ENCODE measurements at places on chromosomes 1 and 21.
A peak's percentile ranks its signal among the peaks of the same experiment; 100 is the strongest.

- no peak for DNase-seq
These were observed 57.6 kb downstream of the DNM3 start for GRCh38 chr1:171898941-171899340.

DNA sequence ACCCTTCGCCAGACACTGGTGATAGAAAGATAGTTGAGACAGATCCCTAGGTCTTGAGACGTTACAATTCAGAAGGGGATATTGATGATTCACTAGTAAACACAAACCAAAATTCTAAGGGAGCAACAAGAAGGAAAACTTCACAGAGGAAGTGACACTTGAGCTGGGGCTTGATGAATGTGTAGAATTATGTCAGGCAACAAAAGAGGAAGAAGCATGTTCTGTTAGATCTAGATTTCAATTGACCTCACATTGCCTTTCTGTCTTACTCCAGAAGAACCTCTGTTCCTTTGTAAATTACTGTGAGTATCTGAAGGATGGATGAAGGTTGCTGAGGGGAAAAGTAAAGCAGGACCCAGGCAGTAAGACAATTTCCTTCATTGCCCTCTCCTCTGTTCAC, 328.2 kb downstream of the KCTD3 start:
- no peak for DNase-seq

DNA sequence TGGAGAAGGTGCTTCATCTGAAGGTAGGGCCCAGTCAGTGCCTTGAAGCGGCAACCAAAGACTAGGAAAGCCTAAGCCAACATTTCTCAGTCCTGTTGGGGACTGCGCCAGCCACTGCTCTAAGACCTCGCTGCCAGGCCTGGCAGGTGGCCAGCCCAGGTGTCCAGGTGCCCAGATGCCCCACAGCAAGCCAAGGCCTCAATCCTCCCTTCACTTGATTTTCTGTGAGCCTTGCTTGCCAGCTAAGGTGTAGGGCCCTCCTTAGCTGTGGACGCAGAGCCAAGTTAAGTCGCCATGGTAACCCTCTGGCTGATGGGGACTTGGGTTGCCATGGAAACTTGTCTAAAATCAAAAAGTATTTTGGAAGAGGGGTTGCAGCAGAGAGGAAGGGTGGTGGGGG, 135.0 kb downstream of the NAV1 start:
- no peak for DNase-seq

- no peak for DNase-seq
These were observed 36.7 kb upstream of the MAGI3 start for GRCh38 chr1:113353580-113353979.

DNA sequence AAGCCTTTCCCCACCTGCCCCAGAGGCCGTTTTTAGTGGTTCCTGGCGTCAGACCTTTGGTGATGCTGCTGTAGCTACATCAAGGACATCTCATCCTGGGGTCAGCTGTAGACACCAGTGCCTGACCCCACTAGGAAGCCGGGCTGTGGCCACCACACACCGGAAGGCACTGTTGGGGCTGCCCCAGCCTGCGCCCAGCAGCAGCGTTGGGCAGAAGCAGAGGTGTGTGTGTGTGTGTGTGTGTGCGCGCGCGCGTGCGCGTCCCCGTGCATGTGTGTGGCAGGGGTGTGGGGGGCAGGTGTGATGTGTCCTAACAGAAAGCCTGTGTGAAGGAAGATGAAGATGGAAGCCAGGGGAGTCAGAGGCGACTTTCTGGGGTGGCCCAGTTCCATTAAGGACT, 62.0 kb upstream of the COL6A1 start:
- no peak for DNase-seq

DNA sequence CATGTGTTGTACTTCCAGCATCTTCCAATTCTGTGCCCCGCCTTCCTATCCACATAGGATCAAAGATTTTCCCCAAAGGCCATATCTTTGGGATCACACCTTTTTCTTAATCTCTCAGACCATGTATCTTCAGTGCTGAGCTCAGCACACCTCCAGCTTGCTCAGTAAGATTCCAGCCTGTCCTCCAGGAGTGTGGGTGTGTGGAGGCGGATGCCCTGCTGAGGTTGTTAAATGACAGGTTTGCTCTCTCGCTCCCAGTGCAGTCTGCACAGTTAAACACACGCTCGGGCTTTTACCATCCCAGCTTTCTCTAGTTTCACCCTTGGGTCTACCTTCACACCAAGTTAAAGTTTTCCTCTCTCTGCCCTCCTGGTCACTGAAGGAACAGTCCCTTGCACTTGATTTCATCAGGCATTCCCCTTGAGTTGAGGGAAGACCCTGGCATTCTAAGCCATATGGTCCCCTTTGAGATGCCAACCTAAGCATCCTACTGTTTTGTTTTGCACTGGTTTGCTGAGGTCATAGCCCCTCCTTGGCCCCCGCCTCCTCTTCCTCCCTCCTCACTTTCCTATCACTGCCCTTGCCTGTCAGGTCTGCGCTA, 13.7 kb downstream of the MYOG start:
- no peak for DNase-seq

DNA sequence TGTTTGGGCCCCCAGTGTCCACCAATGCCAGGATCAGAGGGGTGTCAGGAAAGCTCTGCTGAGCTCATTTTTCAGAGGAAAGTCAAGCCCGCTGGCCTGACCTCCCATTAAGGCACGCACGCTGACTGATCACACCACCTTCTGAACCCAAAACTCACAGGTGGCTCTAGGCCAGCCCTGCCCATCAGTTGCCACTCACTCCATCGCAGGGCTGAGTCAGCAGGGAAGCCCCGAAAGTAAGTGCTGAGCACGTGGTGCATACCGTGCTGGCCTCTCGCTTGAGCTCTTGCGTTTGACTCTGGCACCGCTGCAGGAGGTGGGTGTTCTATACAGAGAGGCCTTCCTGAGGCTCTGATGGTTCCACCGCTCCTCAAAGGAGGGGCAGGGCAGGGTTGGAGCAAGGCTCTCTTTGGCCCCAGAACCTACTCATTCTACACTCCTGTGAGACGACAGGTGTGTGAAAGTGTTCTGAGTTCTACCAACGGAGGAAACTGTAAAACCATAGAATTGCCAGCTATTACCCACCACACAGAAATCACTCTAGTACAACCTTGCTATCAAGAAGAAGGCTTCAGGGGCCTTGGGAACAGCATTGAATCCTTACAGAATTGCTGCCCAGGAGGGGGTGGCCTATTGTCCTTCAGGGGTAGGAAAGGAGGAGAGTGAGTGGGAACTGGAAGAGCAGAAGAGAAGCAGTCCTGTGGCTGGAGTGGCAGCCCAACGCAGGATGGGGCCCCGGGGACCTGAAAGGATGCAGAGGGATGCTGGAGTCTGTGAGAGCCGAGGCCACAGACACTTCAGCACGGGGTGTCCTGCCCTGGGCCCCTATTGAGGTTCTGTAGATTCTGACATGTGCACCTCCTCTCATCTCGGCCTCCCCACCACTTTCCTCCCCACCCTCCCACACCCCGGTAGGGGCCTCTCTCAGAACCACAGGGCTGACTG, 214.7 kb upstream of the EDN2 start:
- peak; percentile 42 for DNase-seq

GRCh38 chr1:53011175-53011574, 50.8 kb upstream of the PODN start:
- DNase-seq, result no peak

Measured in activated CD4-positive, alpha-beta T cell treated with anti-CD3 and anti-CD28 coated beads for 36 hours (primary cell).